ENCODE measurements at places on chromosomes 6 and 20.

DNA sequence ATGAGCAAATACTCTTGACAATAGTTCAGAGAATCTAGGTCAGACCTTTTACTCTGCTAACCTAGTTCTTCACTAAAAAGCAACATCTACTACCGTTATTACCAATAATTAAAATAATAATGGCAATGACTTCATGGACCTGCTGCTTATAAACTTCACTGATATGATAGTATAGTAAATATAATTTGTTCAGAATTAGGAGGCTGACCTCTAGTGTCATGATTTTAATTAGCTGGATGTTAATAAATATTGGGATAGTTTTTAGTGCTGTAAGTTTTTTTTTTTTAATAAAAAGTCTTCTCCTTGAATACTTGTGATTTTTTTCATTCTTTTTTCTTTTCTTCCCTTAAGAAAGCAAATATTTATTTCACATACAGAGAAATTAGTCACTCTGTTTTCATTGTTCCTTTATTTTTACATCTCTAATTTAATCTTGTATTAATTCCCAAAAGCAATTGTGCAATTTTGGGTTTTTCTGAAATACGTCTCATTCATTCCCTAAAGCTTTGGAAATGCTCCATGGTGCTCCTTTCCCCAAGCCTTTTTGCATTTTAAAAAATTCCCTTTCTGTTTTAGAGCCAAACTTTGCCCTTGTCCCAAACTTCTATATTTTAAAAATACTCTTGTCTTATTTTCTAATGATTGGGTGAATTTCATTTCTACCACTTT is 46.6 kb upstream of the UST start:
- no peak overlapping the region for H3K27ac ChIP-seq
- H3K36me3 ChIP-seq, result no peaks in the 10 kb centered on the region
- no peaks in the 10 kb centered on the region for H3K27me3 ChIP-seq

GRCh38 chr20:4812216-4812615 is 90.5 kb downstream of the PRND start:
- no peak overlapping the region for H3K4me3 ChIP-seq
- no peak for DNase-seq
- H3K36me3 ChIP-seq, result no peaks in the 10 kb centered on the region

GRCh38 chr6:152316024-152316423 is 321.1 kb downstream of the SYNE1 start:
- H3K27me3 ChIP-seq, result no peaks in the 10 kb centered on the region
- no peaks in the 10 kb centered on the region for H3K4me1 ChIP-seq
- DNase-seq, result peak; percentile 17
- H3K36me3 ChIP-seq, result peaks cover 46% of the 10 kb centered on the region
- H3K27ac ChIP-seq, result peak overlapping the region; percentile 66

GRCh38 chr20:1854246-1854645 is 41.0 kb upstream of the SIRPA start:
- no peak for DNase-seq
- no peaks in the 10 kb centered on the region for H3K4me1 ChIP-seq
- no peaks in the 10 kb centered on the region for H3K27me3 ChIP-seq
- no peaks in the 10 kb centered on the region for H3K36me3 ChIP-seq

DNA sequence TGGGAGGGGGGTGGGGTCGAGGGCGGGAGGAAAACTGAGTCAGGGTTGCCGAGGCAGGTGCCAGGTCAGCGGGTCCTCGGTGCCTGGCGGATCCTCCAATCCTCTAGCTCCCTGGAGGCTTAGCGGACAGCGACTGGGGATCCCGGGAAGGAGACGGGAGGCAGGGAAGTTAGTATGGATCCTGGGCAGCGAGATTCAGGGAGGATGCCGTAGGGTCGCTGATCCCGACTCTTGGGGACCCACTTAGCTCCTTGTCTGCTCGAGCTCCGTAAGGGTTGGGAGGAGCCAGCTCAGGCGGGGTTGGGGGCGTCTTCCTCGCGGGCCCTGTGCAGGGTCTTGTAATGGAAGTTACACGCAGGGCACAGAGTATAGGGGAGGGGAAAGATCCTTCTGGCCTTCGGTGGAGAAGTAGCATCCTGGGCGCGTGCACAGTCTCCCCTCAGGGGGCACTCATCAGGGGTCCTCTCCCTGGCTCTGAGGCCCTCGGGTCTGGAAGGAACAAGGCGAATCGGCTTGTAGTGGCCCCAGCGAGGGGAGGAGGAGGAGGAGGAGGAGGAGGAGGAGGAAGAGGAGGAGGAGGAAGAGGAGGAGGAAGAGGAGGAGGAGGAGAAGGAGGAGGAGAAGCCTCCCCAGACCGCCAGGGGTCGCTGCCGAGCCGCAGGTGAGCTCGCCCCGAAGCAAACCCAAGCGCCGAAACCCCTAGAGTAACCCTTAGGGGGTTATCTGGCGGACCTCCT is 6.4 kb upstream of the SLC12A5 start:
- H3K27ac ChIP-seq, result no peak overlapping the region
- peak; percentile 48 for DNase-seq
- H3K27me3 ChIP-seq, result peaks cover 17% of the 10 kb centered on the region
- H3K36me3 ChIP-seq, result no peaks in the 10 kb centered on the region
- H3K4me1 ChIP-seq, result peaks cover 13% of the 10 kb centered on the region
- no peak overlapping the region for H3K4me3 ChIP-seq

GRCh38 chr20:32522526-32522775 is 62.7 kb downstream of the NOL4L start:
- no peaks in the 10 kb centered on the region for H3K27me3 ChIP-seq
- DNase-seq, result no peak
- H3K36me3 ChIP-seq, result no peaks in the 10 kb centered on the region
- H3K4me1 ChIP-seq, result peaks cover 10% of the 10 kb centered on the region

All from thyroid gland (tissue), 4 donors.